ENCODE measurements at places on chromosomes 11 and 22.

DNA sequence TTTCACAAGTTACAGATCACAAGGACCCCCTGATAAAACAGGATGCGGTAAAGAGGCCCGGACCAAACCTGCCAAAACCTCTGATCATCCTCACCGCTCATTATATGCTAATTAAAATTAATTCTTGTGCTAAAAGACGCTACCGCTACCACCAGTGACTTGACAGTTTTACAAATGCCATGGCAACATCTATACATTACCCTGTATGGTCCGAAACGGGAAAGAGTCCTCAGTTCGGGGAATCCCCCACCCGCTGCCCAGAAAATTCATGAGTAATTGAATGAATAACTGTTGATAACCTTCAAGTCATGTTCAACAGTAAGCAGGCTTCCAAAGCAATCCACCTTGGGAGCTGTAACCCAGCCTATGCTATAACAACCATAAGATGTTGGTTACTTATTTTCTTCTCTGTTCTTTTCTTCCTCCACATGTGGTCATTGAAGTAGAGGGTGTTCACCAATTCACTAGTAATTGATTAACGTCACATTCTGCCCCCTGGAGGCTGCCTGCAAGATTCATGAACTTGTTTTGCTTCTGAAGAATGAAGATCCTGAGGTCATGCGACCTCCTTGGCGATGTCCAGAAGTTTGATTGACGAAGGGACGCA is 20.6 kb downstream of the APOBEC3H start:
- DNase-seq: peak; percentile 4

GRCh38 chr11:66529069-66529468 is 16.8 kb downstream of the ZDHHC24 start:
- no peak for DNase-seq

GRCh38 chr11:86802601-86803051 is 2.3 kb downstream of the PRSS23 start:
- no peak for DNase-seq

GRCh38 chr11:89321401-89321800 is 143.7 kb downstream of the TYR start:
- DNase-seq: no peak

GRCh38 chr11:68064926-68065325 is 26.1 kb downstream of the TCIRG1 start:
- DNase-seq: no peak

DNA sequence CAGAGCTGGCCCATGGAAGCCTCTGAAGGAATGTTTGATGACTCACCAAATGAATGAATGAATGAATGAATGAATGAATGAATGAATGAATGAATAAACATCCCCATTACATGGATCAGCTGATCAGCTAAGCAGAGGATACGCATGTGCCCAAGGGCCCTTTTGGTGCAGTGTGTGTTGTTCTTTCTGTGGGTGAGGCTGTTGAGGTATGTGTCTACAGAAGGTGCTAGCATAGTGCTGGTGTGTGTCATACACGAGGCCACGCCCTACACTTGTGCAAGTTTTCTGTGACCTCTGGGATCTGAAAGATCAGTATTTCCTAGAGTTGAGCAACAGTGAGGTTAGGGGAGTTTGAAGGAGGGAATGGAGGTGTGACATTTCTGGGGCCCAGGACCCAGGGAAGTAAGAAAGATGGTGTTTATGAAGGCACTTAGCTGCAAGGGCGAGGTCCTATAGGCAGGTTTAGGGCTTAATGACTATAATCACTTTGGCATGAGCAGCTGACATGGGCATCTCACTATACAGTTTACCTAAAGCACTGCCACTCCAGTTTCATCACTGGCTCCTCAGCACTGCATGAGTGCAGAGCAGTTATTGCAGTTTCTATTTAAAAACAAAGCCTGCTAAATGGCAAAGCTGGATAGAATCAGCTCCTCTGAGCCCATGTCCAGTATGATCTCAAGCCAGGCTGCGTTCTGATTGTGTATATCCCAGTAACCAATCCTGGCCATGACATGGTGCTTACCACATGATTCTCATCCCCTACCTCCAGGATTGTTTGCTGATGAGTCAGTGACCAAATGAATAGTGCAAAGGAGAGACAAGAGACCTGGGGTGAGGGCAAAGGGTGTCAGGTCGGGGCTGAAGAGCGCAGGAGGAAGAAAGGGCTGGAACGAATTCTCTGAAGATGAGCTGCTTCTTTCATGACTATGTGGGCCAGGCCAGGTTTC is 36.4 kb upstream of the E2F8 start:
- no peak for DNase-seq

GRCh38 chr22:49568751-49569285 is 258.9 kb downstream of the BRD1 start:
- DNase-seq: no peak

DNA sequence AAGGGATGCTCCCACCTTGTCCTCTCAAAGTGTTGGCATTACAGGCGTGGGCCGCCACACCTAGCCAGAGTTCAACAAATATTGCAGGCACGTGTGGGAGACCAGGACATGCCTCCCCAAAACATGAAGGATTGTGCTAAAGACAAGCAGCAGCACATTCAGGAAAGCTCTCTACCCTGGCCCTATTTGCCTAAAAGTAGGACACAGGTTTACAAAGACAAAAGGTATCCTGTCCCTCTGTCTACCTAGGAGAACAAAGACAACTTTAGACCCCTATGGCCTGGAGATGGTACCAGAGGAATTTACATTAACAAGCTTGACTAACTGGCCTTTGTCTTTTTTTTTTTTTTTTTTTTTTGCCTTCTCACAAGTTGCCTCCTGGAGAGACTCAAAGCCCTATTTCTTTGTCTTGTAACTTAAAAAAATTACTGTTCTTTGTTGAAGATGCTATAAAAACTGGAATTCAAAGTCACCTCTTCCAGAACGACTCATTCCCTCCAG is 859 bp upstream of the ACCS start:
- no peak for DNase-seq

DNA sequence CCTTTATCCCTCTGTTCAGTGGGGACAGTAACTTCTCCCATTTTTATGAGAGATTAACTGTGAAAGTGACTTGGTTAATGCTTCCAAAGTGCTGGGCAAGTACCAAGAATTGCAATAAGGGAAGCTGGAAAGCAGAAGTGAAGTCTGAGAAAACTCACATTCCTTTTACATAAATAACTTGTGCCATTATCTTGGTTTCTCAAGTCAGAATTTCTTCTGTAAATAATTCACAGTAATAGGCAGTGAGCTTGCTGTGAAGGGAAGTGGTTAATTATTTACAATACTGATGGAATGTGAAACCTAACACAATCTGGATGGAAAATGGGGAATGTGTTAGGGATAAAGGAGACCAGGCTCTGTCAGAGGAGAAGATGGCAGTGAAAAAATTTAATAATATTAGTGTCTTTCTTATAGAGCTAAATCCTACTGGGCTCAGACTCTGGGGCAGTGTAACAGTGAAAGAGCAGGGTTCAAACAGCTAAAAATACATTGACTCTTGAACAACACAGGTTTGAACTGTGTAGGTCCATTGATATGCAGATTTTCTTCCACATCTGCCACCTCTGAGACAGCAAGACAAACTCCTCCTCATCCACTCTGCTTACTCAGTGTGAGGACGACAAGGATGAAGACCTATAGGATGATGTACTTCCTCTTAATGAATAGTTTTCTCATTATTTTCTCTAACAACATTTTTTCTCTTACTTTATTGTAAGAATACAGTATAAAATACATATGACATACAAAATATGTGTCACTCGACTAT is 251.5 kb upstream of the ISX start:
- DNase-seq: no peak

DNA sequence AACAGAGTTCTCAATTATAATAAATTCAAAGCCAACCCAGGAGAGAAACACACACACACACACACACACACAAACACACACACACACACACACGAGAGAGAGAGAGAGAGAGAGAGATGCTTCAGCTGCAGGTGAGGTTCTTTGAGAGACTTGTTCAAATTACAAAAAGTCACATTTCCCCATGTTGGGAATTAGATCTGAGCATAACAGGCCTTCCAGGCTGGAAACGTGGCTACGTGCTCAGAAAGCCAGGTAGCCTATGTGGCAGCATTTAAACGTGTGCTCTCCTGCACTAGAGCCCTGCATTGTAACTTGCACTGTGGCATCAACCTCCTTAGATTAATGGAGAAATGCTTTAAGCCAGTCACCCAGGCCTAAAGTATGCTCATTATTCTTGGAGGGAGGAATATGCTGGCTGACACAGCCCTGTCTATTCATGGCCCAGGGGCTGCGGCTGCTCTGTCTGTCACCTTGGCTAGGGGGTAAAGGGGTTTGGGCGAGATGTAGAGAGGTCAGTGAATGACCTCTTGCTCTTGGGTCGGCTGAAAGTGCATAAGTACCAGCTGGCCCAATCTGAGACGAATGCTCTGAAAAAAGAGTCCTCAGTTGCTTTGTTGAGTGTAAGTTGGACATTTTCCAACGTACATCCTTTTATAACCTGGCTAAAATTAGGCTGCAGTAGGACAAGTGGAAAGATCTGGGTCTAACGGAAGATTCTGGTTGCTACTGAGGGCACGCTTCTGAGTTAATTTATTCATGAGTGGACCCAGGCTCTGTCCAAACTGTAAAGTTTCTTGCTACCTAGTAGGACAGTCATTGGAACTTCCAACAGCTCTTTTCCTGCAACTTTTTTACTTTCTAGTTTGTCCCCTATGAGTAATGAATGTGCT is 171.1 kb upstream of the SEZ6L start:
- DNase-seq: no peak

DNA sequence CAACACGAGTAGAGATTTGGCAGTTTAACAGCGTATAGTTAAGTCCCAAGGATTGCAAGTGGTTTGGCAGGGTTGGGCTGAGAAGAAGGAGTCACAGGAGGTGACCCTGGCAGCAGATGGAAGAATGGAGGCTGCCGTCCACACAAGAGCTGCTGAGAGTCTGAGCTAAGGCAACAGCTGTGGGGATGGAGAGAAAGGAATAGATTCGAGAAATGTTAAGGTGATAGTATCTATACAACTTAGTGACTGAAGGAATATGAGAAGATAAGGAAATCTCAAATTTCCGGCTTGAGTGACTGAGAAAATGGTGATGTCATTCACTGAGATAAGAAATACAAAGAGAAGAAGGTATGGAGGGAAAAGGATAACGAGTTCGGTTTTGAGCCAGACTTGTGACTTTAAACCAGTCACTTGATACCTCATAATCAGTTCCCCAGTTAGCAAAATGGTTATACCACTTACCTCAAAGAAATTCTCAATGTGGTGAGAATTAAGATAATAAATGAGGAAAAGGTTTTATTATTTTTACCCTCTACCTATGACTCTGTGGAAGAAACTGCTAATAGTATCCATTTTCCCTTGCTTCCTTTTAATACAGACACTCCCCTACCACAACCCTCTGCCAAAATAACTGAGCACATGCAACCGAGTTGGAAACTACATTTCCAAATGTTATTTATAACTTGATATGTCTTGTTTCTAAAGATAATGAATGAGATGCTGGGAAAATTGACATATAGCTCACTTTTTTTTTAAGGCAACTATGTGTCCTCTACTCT is 30.7 kb downstream of the FAM168A start:
- no peak for DNase-seq

- DNase-seq: no peak
Observed at GRCh38 chr22:47549741-47550340, 787.4 kb downstream of the TBC1D22A start.

DNA sequence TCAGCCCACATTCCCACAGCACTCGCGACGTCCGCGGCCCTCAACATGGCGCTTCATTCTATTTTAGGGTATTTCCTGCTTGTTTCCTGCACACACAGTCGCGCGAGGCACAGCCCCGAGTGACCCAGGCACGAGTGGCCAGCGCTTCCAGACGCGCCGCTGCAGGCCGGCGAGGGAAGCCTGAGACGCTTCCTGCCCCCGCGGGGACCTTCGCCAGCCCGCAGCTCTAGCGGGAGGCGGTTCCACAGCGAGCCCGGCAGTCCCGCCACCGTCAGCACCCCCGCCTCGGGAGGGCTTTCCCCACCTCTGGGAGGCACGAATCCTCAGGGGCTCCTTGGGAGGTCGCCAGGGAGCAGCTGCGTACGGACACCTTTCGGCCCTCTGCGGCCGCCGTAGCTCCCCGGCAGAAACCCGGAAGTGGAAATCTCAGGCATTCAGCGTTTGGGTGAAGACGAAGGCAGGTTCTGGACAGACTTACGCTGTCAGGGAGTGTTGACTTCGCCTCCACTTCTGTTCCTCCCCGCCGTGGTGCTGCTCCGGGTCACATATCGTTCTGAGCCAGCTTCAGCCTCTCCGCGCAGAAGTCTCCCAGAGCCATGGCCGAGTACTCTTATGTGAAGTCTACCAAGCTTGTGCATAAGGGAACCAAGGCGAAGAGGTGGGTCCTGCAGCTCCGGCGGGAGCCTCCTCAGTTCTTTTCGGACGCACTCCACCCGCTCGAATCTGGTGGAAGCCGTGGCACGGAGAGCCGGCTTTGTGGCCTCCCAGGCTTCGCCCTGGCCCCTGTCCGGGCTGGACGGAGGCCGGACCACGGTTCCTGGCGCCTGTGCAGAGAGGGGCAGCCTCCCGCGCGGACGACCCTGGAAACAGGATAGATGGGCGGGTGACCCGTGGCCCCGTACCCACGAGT is 2925.9 kb upstream of the OR11H1 start:
- DNase-seq: no peak

DNA sequence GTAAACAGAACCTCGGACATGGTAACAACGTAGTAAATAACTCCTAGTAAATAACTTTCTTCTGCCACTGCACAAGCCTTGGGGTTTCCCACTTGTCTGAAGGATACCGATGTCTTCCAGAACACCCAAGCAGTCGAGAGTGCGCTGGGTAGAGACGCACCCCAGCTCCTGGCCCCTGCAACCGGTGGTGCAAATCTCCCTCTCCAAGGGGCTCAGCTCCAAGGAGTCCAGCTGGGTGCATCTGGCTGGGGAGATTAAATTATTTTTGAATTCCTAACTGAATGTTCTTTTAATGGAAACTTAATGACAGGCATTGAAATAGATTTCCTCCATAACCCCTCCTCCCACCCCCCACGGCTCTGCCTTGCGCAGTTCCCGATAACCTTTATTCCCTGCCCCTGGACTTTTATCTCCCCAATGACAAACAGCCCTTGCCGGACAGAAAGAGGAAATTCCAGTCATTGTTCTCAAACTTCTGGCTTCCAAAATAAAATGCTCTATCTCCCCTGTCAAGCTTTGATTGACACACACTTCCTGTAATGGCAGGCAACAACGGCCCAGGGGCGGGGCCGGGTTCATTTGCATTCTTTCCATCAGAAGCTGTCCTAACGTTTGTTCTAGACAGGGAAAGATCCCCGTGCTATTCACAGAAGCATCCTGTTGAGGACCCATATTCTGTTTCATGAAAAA is 31.2 kb downstream of the KCNJ1 start:
- no peak for DNase-seq

DNA sequence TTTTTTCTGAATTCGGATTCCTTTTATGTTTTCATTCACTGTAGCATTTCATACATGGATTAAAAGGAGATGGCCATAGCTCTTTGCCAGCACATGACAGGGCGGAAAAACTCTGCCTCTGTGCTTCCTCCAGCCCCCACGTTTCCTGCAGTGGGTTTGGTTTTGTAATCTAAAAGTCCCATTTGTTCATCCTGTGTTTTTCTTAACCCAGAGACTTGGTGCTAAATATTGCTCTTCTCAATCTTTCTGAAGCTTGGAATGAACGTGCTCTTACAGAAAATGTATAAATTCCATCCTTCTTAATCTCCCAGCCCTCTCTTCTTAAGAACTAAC is 89.9 kb downstream of the PPP6R3 start:
- no peak for DNase-seq

GRCh38 chr11:129700701-129701100 is 114.9 kb upstream of the TMEM45B start:
- DNase-seq: no peak

GRCh38 chr22:48256041-48256739 is 1493.7 kb downstream of the TBC1D22A start:
- no peak for DNase-seq

- no peak for DNase-seq
Observed at GRCh38 chr22:49549256-49550140, 278.2 kb downstream of the BRD1 start.

GRCh38 chr11:111976767-111977145 is 39.6 kb downstream of the DIXDC1 start:
- no peak for DNase-seq
